ENCODE measurements at places on chromosomes 11 and 22.
A peak's percentile ranks its signal among the peaks of the same experiment; 100 is the strongest.

DNA sequence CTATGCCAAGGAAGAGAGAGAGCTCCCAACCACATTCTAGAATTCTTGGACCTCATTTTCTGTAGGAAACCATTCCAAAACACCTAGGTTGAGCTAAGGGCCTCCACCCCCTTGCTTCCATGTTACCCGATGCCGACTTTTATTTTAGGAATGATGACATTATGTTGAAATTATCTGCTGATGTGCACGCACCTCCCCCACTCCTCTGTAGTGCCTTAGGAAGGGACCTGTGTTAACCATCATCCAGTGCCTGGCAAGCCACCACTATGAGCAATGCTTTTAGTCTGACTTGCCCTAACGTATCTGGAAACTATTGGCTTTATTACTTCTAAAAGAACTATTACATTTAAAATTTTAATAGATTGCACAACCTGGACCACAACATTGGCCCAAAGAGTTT is 42.1 kb downstream of the NCAPD3 start:
- no peak for ATAC-seq

DNA sequence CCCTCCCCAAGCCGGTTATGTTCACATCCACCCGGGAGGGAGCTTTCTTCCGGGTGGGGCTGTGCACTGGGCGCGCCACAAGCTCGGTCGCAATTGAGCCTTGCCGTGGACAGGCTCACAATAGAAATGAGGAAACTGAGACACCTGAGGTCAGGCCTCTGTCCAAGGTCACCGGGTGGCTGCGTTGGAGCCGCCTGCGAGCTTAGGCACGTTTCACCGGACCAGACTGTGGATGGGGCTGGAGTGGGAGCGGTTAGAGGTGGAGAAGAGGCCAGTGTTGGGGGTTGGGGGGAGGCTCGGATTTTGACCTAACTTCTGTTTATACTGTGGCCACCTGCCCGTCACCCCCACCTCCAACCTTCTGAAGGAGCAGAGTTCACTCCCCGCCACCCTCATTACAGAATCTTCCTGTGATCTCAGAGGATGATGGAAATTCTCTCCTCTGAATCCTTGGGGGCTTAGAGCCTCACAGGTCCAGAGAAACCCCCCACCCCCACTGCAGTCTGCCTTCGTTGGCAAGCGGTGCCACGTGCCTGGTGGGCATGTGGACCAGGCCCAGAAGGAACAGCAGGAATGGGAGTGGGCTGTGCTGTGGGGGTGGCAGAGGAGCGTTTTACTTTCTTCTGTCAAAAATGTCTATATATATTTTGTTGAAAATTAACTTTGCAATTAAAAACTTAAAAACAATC is 631 bp upstream of the NPTXR start:
- ATAC-seq: no peak

DNA sequence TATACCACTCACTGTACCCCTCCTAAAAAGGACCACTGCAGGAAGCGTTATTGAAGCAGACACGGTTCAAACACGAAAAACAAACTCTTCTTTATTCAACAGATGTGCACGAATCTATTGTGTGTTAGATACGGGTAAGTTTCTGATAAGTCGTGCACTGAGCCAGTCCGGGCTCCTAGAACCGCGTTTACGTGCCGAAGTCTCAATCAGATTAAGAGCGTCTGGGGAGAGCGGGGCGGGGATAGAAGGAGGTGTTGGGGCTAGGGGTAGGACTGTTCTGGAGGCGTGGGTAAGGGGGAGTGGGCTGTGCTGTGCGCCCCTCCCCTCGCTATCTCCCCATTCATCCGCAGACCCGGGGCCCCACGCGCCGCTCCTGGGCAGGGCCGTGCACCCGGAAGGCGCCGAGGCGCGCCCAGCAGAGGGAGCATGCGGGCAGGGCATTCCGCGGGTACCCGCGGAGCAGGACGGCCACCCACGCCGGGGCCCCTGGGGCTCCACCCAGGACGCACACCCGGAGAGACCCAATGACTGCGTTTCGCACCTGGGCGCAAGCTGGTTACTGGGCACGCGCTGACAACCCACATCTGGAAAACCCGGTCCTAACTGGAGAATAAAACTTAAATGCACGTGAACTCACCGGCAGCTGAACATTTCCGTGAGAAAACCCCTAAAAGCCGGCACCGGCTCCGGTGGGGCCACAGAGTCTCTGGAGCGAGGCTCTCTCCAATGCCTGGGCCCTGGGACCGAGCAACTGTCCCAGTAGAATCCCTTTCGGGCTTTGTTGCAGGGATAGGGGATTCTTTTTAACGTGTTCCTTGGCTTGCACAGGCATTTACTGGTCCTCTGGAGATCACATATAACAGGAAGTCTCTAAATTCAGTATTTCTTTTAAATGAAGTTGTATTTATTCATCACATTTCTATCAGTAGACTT is 40.6 kb downstream of the WEE1 start:
- peak; percentile 90 for ATAC-seq

- no peak for ATAC-seq
Observed at GRCh38 chr22:39448205-39449054, 8.4 kb upstream of the MGAT3 start.

- peak; percentile 47 for ATAC-seq
Observed at GRCh38 chr11:19938169-19938856, 222.0 kb downstream of the DBX1 start.

- no peak for ATAC-seq
Observed at GRCh38 chr11:134453441-134453840, 41.4 kb upstream of the B3GAT1 start.

GRCh38 chr11:72869831-72870230 is 55.6 kb downstream of the ATG16L2 start:
- ATAC-seq: no peak

DNA sequence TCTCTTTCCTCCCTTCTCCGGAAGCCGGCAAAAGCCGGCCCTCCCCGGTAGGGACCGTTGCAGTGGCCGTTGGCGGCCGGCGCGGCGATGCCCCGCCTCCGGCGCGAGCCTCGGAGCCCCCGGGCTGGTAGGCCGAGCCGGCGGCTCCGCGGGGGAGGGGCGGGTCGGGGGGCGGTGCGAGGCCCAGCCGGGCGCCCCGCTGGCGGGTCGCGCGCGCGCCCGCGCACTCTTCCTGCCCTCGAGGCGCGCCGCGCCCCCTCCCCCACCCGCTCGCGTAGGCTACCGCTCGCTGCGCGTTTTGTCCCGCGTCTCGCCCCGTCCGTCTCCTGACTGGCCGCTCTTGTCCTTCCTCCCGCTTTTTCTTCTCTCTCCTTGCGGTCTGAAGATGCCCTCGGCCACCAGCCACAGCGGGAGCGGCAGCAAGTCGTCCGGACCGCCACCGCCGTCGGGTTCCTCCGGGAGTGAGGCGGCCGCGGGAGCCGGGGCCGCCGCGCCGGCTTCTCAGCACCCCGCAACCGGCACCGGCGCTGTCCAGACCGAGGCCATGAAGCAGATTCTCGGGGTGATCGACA is 591 bp downstream of the CAPRIN1 start:
- peak; percentile 85 for ATAC-seq

- ATAC-seq: no peak
Observed at GRCh38 chr22:22142661-22143060, 101.9 kb upstream of the VPREB1 start.

DNA sequence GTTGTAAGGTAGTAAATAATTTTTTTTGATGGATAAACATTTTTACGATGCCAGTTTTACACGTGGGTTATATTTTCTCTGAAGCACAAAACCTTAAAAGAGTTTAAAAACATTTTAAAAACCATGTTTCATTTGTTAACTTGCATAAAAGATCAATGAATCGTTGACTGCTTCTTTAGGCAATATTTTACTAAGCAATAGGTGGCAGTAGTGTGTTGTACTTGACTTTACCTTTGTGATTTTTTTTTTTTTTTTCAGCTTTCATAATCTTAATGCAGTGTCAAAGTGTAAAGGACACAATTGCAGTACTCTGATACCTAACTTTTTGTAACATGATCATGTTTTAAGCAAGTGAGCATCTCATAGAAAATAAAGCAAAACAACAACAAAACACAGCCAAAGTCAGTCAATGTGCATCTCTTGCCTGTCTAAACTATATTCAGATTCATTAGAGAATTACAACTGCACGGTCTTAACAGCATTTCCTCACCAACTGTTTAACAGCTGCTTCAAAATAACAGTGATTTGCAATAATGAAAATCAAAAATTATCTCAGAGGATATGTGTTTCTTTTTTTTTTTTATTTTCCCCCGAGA is 27.7 kb downstream of the DNAJC24 start:
- no peak for ATAC-seq
